ENCODE measurements at places on chromosomes 16 and 17. TPM values are rescaled to one million over a fixed set of nuclear protein-coding genes. Genes with fewer than 3 reads are reported as not detected.

AANAT gene
- total RNA-seq, result not detected

APOH gene
- total RNA-seq, result not detected

ADGRG1 gene
- 37.0 TPM for total RNA-seq

NATD1 gene
- 7.2 TPM for total RNA-seq

RASD1 gene
- 27.8 TPM for total RNA-seq

GPRC5B gene
- 2.8 TPM for total RNA-seq

PRSS21 gene
- total RNA-seq, result 4.1 TPM
